NCI-H446 (cell line): ENCODE measurements at places on chromosomes 12 and 14.

- DNase-seq: no peak
These were observed 352.0 kb upstream of the TMTC1 start for GRCh38 chr12:30135776-30136175.

DNA sequence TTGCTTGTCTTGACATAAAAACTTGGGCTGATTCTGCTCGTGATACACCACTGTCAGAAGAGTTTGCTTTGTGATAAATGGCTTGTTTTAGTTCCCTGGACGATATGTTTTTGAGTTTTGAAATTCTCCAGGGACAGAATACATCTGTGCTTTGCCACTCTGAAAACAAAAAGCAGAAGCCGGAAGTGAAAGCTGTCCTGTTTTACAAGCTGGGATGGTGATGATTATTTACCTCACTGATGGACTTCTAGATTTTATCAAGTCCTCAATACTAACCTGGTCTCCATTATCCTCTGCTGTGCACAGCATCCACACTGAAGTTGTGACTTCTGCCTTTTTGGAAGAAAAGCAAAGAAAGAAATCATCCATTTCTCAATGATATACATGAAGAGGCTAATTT lies 251.6 kb downstream of the TRHDE start:
- DNase-seq: no peak

- DNase-seq: no peak
These were observed 19.2 kb downstream of the TAS2R7 start for GRCh38 chr12:10783252-10783651.

GRCh38 chr14:55846826-55847446 lies 266.9 kb downstream of the KTN1 start:
- DNase-seq: no peak

DNA sequence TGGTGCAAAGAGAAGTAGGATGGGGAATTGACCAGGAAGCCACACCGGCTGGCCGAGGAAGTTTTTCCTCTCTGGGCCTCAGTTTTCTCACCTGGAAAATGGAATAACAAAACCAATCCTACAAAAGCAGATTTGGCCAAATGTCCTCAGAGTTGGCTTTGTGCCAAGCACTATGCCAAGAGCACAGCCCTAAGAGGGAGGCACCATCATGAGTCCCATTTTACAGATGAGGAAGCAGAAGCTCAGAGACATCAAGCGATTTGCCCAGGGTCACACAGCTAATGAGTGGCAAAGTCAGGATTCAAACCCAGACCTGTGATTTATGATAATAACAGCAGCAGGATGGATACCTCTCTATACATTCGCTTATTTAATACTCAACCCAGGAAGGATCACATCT lies 27.3 kb downstream of the RASAL1 start:
- DNase-seq: no peak

- DNase-seq: no peak
These were observed 252.3 kb downstream of the NEDD1 start for GRCh38 chr12:97159377-97159776.

- DNase-seq: no peak
These were observed 1.7 kb downstream of the EMP1 start for GRCh38 chr12:13198241-13198640.

- no peak for DNase-seq
These were observed 11.3 kb upstream of the SAMD4A start for GRCh38 chr14:54555651-54556050.

DNA sequence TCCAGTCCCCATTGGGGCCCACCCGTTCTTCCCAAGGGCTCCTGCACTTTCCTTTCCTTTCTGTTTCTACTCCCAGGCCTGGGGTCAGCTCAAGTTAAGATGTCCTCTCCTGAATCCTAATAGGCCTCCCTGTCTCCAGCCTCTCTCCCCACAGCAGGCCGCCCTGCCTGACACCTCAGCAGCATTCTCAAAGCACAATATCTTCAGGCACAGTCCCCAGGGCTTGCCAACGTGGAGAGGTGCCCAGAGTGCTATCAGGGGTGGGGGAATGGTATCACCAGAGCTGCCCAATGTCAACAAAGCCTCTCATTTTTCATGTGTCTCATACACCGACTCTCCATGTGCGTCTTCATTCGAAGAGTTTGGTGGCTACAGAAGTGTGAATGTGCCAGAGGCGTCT lies 123.0 kb downstream of the FOXN3 start:
- no peak for DNase-seq
